ENCODE measurements at places on chromosomes 2 and 18.

GRCh38 chr2:41828052-41828643 is 219.7 kb upstream of the PKDCC start:
- peak; percentile 29 for DNase-seq

- DNase-seq = no peak
Observed at GRCh38 chr2:178513876-178514275, 33.6 kb downstream of the PLEKHA3 start.

DNA sequence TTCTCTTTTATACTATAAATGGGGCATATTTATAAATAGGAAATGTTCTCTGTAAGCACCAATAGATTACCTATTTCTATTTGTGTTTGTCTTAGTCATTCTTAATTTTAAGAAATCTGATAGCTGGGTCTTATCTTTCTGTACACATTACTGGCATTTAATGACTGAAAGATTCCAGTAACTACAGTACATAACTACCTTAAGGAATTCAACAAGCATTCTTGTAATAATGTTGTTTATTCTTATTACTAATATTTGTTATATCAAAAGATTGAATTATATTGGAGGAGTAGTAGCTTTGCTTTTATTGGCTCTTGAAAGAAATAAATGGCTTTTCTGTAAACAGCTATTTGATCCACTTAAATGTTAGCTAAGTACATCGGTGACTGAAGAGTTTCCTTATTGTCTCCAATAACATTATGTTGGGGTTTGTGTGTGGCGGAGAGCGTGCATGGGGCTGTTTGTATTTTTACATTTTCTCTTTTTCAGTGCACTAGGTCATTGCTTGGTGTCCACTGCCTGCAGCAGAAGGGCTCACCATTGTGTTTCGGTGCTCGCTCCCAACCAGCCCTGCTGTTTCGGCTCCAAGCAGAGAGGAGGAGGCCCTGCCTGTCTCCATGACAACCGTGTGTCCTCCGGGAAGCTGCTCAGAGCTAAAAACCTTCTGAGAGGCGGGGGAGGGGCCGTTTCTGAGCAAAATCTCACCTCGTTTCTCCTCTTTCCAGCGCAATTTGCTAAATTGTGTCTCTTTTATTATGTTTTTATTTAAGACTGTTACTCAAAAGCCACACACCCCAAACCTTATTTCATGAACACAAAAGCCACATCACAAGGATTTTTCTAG is 112.5 kb upstream of the SLC38A11 start:
- DNase-seq = peak; percentile 26

DNA sequence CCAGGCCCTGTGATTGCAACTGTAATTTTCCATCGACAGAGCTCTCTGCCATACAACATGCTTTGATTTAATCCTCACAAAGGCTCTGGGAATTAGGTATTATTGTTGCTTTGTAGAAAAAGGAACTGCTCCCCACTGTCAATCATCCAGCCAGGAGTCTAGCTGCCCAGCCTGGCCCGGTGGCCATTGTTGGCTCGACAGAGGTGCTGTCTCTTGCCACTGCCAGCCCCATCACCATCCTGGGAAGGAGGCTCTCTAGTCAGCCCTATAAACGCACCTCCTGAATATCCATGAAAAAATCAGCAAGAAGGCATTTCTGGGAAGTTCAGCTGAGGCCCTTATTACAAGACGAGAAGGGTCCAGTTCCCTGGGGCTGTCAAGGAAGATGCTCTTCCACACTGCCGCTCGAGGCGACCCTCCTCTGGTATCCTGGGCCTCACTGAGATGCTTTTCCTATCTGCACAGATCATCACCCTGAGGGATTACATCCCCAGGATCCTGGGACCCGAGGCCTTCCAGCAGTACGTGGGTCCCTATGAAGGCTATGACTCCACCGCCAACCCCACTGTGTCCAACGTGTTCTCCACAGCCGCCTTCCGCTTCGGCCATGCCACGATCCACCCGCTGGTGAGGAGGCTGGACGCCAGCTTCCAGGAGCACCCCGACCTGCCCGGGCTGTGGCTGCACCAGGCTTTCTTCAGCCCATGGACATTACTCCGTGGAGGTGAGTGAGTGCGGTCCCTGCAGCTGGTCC is 71.0 kb downstream of the TPO start:
- no peak for DNase-seq

GRCh38 chr2:101803945-101804696 is 106.6 kb downstream of the MAP4K4 start:
- DNase-seq = no peak

DNA sequence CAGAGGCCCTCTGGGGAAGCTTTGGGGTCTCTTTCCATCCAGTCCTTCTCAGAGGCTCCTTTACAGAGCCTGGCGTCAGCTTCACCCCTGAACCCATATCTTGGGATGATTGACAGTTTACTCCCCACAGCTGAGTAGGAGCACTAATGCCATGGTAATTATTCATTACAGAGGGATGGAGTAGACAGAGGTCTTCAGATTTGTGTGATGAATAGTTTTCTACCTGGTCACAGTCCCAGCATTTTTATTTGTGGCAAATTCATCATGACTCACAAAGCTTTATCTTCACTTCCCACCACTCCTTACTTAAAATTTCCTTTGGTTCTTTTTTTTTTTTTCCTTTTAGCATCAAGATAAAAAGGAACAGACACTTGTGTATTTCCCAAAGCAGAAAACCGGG is 104.2 kb downstream of the CCDC85A start:
- peak; percentile 2 for DNase-seq

DNA sequence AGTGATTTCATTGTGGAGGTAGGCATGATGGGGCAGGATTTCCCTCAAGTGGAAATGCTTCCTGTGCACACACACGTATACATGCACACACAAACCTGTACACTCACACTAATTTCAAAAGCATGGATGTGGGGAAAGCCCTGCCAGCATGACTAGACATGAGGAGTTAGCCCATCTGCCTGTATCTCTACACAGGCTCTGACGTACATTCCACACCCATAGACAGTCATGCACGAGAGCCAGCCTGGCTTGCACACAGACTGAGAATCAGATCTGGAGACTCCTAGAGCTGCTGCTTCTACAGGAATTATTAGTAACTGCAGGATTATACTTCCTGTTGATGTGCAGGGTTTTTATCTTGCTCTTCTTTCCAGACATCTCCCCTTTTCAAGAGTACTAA is 27.3 kb upstream of the NFU1 start:
- DNase-seq = no peak

DNA sequence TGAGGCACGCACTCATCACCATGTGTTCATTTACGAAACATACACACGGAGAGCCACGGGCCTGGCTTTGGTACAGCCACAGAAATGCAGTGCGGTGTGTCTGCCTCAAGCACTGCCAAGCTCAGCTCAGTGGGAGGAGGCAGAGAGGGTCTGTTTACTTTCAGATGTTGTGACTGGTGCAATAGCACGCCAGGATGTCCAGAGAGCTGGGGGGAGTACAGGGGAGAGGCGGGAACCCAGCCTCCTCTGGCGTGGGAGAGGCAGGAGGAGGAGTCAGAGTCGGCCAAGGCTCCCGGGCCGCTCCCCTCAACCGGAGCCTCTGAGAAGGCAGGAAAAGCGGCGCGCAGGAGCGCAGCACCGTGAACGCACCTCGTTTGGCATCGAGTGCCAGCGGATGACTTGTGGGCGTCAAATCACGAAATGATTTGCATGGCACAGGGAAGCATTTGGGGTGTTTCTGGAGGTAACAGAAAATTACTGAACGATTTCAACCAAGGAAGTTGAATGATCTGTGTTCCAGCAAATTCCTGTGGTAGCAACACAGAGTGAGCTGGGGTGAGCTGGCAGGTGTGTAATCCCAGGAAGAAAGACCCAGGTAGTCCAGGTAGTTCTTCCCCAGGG is 143.0 kb downstream of the ZNF516 start:
- peak; percentile 69 for DNase-seq

- no peak for DNase-seq
Observed at GRCh38 chr18:54125429-54125828, 99.0 kb downstream of the MBD2 start.

All from kidney epithelial cell (primary cell).